Activated T-cell treated with anti-CD3 and anti-CD28 coated beads, Interleukin-2, amount 50 U/mL, for 72 hours (primary cell): ENCODE measurements at places on chromosomes 11 and 22.
A peak's percentile ranks its signal among the peaks of the same experiment; 100 is the strongest.

DNA sequence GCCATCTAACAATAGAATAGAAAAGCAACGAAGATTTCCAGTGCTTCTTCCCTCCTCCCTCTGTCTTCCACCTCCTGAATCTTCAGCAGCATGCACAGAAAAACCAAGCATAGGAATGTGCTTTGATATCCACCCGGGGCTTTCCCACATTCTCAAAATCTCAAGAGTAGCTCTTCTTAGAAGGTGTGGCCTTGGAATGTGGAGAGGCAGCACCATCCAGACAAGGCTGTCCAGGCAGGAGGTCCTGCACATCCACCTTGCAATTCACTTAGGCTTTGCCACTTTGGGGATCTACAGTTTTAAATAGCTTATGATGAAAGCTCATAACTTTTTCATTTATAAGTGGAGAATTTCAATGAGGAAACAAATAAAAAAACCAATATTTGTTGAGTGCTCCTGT lies 72.9 kb downstream of the KIRREL3 start:
- no peak for DNase-seq
- H3K4me3 ChIP-seq: no peak overlapping the region
- no peaks in the 10 kb centered on the region for H3K4me1 ChIP-seq
- peaks cover 17% of the 10 kb centered on the region for H3K27me3 ChIP-seq
- no peaks in the 10 kb centered on the region for H3K36me3 ChIP-seq
- H3K27ac ChIP-seq: no peak overlapping the region

GRCh38 chr11:70470127-70470526 lies 71.8 kb downstream of the CTTN start:
- H3K4me1 ChIP-seq: no peaks in the 10 kb centered on the region
- no peak overlapping the region for H3K27ac ChIP-seq
- H3K4me3 ChIP-seq: no peak overlapping the region
- peaks cover 34% of the 10 kb centered on the region for H3K27me3 ChIP-seq
- no peak for DNase-seq
- no peaks in the 10 kb centered on the region for H3K36me3 ChIP-seq

DNA sequence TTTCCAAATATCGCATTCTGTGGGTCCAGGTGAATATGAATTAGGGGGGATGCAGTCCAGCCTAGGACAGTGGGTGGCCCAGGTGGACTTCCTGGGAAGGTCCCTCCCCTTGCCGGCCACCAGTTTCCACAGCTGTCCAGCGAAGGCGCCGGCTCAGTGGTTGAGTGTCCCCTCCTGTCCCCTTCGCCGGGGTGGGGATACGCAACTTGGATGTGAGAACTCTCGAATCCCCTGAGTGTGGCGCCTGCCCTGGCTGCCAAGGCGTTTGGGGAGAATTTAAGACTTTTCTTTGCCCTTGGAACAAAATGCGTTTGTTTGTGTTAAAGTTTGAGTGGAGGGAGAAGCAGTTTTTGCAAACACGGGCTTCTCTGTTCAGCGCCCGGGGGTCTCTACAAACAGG lies 123.7 kb downstream of the KCNQ1OT1 start:
- H3K27me3 ChIP-seq: no peaks in the 10 kb centered on the region
- H3K27ac ChIP-seq: no peak overlapping the region
- DNase-seq: no peak
- no peaks in the 10 kb centered on the region for H3K36me3 ChIP-seq
- H3K4me1 ChIP-seq: no peaks in the 10 kb centered on the region

- peak overlapping the region; percentile 96 for H3K4me3 ChIP-seq
- peak overlapping the region; percentile 93 for H3K27ac ChIP-seq
- peaks cover 53% of the 10 kb centered on the region for H3K4me1 ChIP-seq
- peaks cover 22% of the 10 kb centered on the region for H3K36me3 ChIP-seq
- DNase-seq: peak; percentile 76
These were observed 1.6 kb downstream of the BRD1 start for GRCh38 chr22:49825944-49826602.

DNA sequence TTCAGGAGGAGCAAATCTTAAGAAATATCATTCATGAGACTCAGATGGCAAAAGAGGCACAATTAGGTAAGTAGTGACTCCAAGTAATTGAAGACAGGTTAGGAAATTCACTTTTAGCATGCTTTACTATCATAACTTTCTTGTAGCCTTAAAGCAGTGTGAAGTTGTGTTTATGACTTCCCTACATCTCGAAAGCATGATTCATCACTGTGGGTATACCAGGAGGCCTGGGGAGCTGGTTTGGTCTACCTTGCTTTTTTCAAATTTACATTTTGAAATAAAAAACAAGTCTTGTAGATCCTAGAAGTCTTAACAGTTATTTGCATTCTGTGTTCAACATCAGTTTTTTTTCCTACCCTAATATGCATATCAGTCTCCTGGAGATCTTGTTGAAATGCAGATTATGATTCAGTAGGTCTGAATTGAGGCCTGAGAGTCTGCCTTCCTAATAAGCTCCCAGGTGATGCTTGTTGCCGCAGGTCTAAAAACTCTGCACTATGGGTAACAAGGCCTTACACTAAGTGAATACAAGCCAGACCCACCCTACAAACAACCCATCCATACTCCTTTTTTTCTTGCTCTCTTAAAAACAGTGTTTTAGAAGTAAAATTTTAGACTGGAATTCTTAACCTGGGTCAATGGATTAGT lies 41.4 kb downstream of the TTC17 start:
- peak overlapping the region; percentile 39 for H3K27ac ChIP-seq
- peak overlapping the region; percentile 6 for H3K4me3 ChIP-seq
- DNase-seq: peak; percentile 28
- peaks cover 29% of the 10 kb centered on the region for H3K36me3 ChIP-seq

- H3K4me3 ChIP-seq: peak overlapping the region; percentile 91
- H3K27me3 ChIP-seq: no peaks in the 10 kb centered on the region
- H3K4me1 ChIP-seq: peaks cover 46% of the 10 kb centered on the region
These were observed 689 bp downstream of the PDHX start for GRCh38 chr11:34916843-34917770.

DNA sequence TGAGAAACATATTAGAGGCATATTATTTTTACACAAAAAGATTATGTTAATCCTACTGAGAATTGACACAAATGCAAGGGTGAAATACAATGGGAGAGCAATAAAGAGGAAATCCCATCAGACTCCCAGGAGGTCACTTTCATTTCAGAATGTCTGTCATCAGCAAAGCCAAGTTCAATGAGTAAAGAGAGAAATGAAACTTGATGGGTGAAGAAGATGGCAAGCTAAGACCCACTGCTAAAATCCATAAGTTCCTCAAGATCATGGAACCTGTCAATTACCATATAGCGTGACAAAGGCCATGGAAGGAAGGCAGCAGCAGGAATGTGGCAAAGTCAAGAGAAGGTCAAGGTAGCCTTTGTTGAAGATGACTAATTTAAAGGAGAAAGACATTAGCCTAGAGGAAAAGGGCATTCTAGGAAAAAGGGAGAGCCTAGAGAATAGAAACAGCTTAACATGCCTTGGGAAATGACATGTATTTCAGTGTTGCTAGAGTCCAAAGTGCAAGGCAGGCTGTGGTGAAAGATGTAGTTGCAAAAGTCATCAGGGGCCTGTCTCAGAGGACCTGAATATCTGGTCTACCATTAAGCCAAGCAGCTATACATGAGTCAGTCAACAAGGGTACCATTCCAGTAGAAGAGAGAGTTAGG lies 43.1 kb downstream of the FAM168A start:
- DNase-seq: no peak
- H3K4me1 ChIP-seq: peaks cover 17% of the 10 kb centered on the region
- H3K27ac ChIP-seq: no peak overlapping the region

DNA sequence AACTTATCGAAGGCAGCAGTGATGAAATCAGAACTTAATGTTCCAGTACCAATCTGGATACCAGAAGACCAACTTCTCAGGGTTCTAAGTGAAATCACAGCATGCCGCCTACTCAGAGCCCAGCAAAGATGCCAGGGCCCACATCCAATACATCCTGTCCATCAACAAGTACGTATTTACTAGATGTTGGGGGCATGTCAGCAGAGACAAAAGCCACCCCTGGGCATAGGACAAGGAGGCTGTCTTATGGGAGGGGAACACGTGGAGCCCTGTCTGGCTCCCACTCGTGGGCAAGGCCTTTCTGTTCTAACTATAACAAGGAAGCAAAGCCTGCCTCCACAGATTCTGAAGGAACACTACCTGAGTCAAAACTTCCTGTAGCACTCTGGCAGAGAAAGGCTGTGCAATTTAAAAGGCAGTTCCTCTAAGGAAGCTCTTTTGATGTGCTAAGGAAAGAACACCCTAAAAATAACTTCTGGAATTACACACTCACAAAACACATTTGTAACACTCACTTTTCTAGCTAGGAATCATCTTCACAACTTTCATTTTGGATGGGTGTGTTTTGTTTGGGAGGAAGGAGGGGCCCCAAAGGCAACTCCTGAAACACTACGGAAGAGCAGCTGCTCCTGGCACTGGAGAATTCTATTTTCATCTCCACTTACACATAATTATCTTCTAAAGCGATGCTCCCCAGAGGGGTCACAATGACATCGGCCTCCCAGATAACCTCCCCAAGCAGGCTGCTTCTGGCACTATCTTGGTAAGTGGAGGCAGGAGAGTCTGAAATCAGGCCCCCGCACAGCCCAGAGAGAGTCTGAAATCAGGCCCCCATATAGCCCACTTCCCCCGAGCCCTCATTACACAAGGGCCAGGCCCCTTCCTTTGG lies 14.2 kb downstream of the SMCO4 start:
- no peak overlapping the region for H3K4me3 ChIP-seq
- peaks cover 76% of the 10 kb centered on the region for H3K4me1 ChIP-seq
- H3K27ac ChIP-seq: peak overlapping the region; percentile 44
- H3K36me3 ChIP-seq: no peaks in the 10 kb centered on the region
- H3K27me3 ChIP-seq: no peaks in the 10 kb centered on the region
